ENCODE measurements at places on chromosomes 2 and 18.
A peak's percentile ranks its signal among the peaks of the same experiment; 100 is the strongest.

- no peak for DNase-seq
These were observed 141.7 kb downstream of the ESCO1 start for GRCh38 chr18:21458788-21459187.

- DNase-seq: no peak
These were observed 263.4 kb downstream of the ASXL3 start for GRCh38 chr18:33841221-33841967.

- DNase-seq: peak; percentile 47
These were observed 43.9 kb upstream of the NEMP2 start for GRCh38 chr2:190578158-190579057.

- DNase-seq: peak; percentile 34
These were observed 111.1 kb downstream of the TTC27 start for GRCh38 chr2:32738939-32739338.

DNA sequence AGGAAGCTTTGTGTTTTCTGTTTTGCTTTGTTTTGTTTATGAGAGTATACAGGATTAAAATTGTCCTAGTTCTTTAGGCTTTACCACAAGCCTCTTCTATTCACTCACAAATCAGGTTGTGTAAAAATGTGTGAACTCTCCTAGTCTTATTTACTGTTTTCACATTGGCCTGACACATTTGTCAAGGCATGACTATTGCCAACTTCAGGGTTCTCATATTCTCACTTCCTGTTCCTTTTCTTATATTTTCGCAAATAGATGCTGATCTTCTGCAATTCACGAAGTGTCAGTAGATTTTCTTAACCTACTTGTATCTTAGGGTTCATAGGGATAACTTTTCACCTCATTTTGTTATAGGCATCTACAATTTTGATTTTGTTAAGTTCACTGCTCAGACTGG, 67.1 kb downstream of the CCDC102B start:
- no peak for DNase-seq

- no peak for DNase-seq
These were observed 36.8 kb downstream of the POU3F3 start for GRCh38 chr2:104890685-104891069.

DNA sequence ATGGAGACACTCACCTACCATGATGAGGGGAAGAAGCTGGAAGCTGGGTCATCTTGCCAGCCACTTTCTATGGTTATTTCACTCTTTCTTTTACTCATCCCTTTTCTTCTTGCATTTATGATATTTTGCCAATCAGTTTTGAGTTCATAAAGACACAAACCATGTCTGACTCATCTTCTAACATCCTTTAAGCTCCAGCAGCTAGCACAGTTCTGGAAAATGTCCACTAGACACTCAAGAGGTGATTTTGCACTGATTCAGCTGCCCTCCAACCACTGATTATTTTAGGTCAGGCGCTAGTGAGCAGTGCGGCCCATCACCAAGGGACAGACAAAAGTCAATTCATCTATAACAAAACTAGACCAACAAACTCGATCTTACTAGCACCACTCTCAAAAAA, 537.1 kb upstream of the ID2 start:
- peak; percentile 72 for DNase-seq

- peak; percentile 44 for DNase-seq
These were observed 387.1 kb downstream of the PTPRM start for GRCh38 chr18:7954238-7954637.

GRCh38 chr2:44941551-44942234, at the start of gene SIX3:
Gene SIX3, plus strand, starts transcription at chr2:44941702. Its CDS starts 403 bp downstream, at chr2:44942105.
- no peak for DNase-seq
